ENCODE measurements at places on chromosomes 2 and 18.
A peak's percentile ranks its signal among the peaks of the same experiment; 100 is the strongest.

DNA sequence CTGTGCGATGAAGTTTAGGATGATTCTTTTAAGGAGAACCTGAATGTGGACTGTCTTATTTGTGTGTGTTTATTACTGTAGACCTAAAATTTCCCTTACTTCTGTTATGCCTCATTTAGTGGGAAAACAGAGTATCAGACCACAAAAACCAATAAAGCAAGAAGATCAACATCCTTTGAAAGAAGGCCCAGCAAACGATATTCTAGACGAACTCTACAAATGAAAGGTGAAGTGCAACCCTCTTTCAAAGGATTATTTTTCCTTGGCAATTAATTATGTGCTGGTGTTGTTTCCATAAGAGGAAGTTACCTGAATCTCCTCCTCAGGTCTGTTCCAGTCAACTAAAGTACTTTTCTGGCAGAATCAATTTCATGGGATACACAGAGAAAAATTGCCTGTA is 78.6 kb downstream of the EPB41L5 start:
- no peak for DNase-seq

DNA sequence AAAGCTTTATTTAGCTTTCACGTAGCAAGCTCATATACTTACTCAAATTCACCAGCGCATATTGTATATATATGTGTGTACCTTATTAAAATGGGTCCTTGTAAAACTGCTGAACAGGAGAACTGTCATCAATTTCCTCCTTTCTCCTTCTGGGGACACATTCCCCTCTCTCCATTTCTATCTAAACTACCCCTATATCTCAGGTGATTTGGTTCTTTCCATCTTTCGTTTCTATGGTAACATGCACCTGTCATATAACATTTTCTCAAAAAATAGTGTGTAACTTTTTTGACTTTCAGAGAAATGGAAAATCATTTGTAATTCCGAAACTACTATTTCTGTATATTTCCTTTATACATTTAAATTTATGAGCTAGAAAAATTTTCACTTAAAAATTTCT is 83.5 kb upstream of the CD226 start:
- no peak for DNase-seq

DNA sequence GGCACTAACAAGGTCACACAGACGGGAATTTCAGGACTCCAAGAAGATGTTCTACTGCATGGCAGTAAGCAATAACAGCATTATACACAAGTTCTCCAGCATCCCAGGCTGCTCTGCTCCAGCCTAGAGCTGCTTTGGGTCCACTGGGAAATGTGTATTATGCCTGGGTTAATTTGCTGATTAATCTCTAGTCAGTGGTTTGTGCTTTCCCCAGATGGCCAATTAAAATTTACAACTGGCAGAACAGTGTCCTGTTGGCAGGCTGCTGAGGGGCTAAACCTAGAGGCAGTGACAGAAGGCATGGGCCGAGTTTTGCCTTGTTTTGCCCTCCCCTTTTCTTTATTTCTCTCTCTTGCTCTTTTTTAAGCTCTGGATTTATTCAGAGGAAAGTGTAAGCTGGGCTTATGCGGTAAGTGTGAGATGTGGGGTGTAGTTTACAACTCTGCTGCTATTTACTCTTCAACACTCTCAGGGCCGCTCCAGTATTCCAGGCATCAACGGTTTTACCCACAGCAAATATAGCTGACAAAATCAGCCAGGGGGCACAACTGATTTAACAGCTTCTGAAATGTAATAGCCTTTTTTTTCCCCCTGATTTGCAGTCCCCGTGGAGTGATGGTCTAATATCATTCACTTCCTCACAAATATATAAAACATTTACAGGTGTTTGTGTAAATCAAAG is 348.0 kb downstream of the GPD2 start:
- no peak for DNase-seq

- no peak for DNase-seq
Measured at GRCh38 chr2:235138339-235138738, 186.5 kb downstream of the SH3BP4 start.

GRCh38 chr2:8525582-8526402 is 156.1 kb upstream of the ID2 start:
- peak; percentile 67 for DNase-seq

- DNase-seq = no peak
Measured at GRCh38 chr18:54173250-54173649, 51.2 kb downstream of the MBD2 start.

- DNase-seq = no peak
Measured at GRCh38 chr2:103960951-103961350, 893.0 kb upstream of the POU3F3 start.

DNA sequence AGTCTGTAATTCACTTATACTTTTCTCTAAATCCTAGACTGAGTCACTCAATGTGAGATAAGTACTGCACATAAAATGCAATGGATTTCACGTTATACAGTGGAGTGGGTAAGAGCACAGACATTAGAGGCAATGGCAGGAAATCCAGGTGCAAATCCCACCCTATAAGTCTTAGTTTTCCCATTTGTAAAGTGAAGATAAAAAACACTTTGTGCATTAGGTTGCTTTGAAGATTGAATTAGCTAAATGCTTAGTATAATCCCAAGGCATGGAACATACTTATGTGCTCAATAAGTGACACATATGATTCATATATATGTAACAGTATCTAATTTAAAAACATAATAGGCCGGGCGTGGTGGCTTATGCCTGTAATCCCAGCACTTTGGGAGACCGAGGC is 10.5 kb downstream of the ACTG2 start:
- no peak for DNase-seq

DNA sequence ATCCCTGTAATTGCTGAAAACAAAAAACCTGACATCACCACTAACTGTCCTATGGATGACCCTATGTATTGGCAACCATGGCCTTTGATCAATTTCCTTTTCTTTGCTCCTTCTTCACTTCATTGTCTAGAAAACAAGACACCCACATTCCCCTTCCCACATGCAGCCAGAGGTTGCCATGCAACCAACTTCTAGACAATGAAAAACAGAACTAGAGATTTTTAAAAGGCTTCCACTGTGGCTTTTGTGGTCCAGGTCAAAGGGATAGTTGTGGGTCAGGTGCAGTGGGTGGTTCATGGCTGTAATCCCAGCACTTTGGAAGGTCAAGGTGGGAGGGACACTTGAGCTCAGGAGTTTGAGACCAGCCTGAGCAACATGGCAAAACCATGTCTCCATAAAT is 139.3 kb upstream of the DOK6 start:
- DNase-seq = no peak

GRCh38 chr2:198279026-198279425 is 474.6 kb downstream of the PLCL1 start:
- no peak for DNase-seq

GRCh38 chr2:98607741-98608115 is 584 bp downstream of the COA5 start:
- DNase-seq = no peak

DNA sequence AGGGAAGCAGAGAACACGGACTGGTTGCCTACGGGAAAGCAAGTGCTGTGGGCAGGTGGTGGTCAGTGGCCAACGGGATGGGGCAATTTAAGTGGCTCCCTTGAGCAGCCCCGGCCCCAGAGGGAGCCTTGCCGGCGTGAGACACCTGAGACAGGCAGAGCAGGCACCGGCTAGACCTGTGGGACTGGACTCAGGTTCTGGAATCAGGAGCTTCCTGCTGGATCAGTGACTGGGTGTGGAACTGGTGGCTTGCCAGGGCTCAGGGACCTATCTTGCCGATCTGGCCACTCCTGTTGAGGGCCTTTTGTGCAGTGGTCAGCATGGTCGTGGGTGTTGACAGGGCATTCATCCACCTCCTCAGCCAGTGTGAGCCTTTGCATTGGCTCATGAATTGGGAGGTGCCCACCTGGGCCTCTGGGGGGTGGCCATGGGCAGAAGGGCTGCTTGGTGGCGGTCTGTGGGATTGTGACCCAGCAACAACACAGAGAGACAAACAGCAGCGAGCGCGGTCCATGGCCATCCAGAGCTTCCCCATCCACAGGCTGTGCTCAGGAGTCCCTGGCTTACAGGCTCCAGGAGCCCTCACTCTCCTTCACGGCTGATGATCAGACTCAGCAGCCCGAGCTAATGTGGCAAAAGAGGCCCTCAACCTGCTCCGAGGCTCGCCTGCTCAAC is 85.4 kb upstream of the ZNF516 start:
- no peak for DNase-seq

DNA sequence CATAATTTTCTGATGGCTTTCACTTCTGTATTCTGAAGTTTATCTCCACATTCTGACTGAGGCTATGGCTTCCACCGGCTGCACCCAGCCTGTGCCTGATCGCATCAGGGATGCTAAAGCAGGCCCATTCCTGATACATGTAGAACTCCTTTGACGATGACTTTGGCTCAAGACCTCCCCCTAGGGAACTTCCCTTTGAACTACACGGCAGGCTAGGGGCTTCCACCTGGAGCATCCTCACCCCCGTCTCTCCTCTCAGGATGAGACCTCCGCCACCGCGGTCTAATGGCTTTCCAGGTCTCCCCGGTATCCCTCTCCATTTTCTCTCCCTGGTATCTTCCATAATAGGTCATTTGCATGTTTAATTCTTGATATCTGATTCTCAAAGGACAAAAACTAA is 214.9 kb upstream of the CHST9 start:
- no peak for DNase-seq

- DNase-seq = peak; percentile 47
Measured at GRCh38 chr18:58247363-58247834, 203.4 kb downstream of the NEDD4L start.

DNA sequence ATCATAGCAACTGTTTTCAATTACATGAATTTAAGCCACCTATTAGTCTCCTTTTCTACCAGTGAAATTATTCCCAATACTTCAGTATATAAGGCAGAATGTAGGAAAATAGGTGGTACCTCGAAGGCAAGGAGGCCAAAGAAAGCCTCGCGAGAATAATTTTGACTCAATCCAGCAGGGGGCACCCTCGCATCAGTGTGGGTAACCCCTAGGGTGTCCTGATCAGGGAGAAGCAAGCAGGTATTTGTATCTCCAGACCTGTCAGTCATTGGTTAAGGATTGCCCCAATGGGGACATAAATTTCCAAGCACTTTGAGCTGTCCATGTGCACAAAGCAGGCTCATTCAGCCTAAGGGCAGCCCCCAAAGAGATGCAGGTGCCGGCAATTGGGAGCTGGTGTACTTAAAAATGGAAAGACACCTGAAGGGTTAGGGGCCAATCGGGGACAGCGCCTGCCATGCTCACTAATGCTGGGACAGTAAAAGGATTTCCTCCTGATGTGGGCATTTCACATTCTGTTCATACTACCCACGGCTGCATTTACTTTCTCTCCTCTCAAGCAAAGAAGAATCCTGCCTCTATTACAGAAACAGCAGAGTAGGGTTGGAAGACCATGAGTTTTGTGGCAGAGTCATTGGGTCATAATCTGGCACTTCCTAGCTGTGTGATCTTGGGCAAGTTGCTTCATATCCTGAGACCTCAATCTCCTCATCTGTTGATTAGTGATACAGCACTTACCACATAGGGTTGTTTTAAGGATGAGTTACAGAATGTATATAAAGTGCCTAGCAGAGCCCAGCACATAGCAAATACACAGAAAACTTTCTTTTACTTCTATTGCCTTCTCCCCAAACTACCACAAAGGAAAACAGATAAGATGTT is 136.1 kb downstream of the ICOS start:
- DNase-seq = no peak

DNA sequence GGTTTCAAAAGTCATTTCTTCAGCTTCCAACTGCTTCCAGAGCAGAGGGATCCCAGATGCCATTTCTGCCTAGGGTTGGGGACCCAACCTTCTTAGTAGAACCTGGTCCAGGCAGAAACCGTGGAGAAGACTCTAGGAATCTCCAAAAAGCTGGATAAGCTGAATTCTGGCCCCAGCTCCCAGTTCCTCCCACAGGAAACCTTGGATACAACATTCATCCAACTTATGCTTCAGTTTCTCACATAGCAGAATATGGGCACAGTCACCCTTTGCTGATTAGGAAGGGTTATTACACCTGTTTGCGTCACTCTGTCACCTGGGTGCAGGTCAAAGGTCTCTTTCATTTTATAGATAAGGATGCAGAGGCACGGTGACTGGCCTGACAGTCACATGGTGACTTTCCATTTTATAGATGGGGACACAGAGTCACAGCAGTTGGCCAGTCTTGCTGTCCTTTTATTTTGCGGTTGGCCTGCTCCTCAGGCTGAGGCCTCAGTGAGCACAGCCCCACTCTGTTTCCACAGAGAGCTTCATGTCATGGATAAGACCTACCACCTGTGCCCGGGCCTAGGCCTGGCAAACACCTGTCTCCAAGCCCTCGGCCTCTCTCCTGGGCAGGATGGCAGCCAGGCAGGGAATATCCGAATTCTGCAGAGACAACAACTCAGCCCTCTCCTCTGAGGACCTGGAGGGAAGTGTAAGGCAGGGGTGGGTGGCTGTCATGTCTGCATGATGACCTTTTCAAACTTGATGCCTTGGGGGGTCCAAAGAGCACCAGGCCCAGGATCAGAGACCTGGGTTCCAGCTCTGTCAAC is 148.8 kb downstream of the SMAD7 start:
- no peak for DNase-seq

- no peak for DNase-seq
Measured at GRCh38 chr2:219670386-219670785, 43.0 kb downstream of the SLC4A3 start.

DNA sequence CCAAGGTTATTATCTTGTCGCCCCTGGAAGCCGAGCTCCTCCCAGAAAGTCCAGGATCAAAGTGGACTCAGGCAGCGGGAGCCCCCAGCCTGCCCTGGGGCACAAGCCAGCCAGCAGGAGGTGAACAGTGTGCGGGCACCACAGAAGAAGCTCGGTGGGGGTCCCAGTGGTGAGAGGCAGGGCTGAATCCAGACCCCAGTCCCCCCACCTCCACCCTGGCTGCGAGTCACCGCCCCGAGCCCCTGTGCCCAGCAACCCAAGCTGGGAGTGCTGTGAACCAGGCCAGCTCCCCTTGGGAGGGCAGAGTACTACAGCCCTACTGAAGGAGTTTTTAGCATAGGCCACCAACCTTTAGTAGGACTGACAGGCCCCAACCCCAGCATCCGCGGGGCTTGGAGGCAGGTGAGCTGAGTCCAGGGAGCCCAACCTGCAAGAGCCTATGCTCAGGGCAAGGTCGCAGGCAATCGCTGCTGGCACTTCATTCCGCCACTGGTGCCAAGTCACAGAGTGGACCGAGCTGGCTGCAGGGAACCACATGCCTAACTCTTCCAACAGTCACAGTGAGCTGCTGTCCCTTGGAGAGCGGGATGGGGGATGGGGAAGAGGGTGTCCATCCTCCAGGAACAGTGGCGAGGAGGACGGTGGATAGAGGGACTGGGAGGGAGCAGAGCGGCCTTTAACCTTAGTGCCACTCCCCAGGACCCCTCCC is 3.0 kb downstream of the PIEZO2 start:
- peak; percentile 63 for DNase-seq

GRCh38 chr2:128557069-128557468 is 238.4 kb upstream of the HS6ST1 start:
- no peak for DNase-seq

GRCh38 chr2:216702756-216703155 is 7.4 kb upstream of the IGFBP5 start:
- no peak for DNase-seq

- DNase-seq = no peak
Measured at GRCh38 chr2:95354469-95354901, 48.0 kb upstream of the FAHD2A start.

DNA sequence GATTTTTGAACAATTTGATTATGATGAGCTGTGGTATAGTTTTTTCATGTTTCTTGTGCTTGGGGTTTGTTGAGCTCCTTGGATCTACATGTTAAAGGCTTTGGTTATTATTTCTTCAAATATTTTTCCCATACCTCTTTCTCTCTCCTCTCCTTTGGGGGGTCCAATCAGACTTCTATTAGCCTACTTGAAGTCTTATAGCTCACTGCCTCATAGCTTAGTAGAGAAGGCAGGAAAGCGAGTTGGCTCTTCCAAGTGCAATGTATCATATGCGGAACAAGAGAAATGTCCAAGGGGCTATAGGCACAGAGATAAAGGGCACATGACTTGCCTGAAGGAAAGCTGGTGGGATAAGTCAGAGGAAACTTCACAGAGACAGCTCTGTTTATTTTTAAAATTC is 14.1 kb upstream of the FABP1 start:
- no peak for DNase-seq

Measured in midbrain (tissue), 1 donor.